ENCODE measurements at places on chromosomes 4 and X. TPM values are rescaled to one million over a fixed set of nuclear protein-coding genes. Genes with fewer than 3 reads are reported as not detected.

The HELT gene
- total RNA-seq: not detected

The KCNIP4 gene
- total RNA-seq: not detected

The CENPVL1 gene
- total RNA-seq: not detected

The RBM46 gene
- not detected for total RNA-seq

The NPY5R gene
- total RNA-seq: not detected

The RS1 gene
- not detected for total RNA-seq

The MXRA5 gene
- 1.1 TPM for total RNA-seq

The PSAPL1 gene
- not detected for total RNA-seq

The BST1 gene
- total RNA-seq: not detected

The POLN gene
- 0.24 TPM for total RNA-seq

The TCEAL7 gene
- 16.6 TPM for total RNA-seq

The MED12 gene
- total RNA-seq: 26.8 TPM

The SPANXB1 gene
- 5.3 TPM for total RNA-seq

Data from A172 (cell line).